ENCODE measurements at places on chromosomes 13 and 19. TPM values are rescaled to one million over a fixed set of nuclear protein-coding genes. Genes with fewer than 3 reads are reported as not detected.

Gene ZNF442
- 0.98 TPM for total RNA-seq

Gene ZNF799
- total RNA-seq = 2.4 TPM

Gene PGLYRP1
- total RNA-seq = not detected

Gene TMEM150B
- not detected for total RNA-seq

Gene DUS3L
- 82.9 TPM for total RNA-seq

Gene PSG11
- not detected for total RNA-seq

Gene ZNF541
- 0.27 TPM for total RNA-seq

Gene CBLC
- total RNA-seq = not detected

Gene LHB
- not detected for total RNA-seq

Gene CEACAM3
- not detected for total RNA-seq

Gene PEG3
- total RNA-seq = 0.49 TPM

Gene CEACAM7
- total RNA-seq = not detected

Gene GNA15
- total RNA-seq = not detected

Gene ZNF135
- 4.3 TPM for total RNA-seq

Gene SYNGR4
- total RNA-seq = not detected

Gene CEACAM16
- not detected for total RNA-seq

Gene KLK3
- not detected for total RNA-seq

Gene ZSWIM9
- 2.7 TPM for total RNA-seq

Gene C19orf67
- 0.27 TPM for total RNA-seq

Gene SOX21
- total RNA-seq = 0.09 TPM

Gene MRPS31
- 25.1 TPM for total RNA-seq

Gene LIM2
- not detected for total RNA-seq

Gene ZNF468
- 15.9 TPM for total RNA-seq

Gene DKKL1
- 0.18 TPM for total RNA-seq

Gene MICU2
- 57.7 TPM for total RNA-seq

Gene SLITRK6
- 0.18 TPM for total RNA-seq

Gene SIAH3
- not detected for total RNA-seq

Gene CYP4F2
- total RNA-seq = not detected

Gene SIGLEC10
- total RNA-seq = not detected

Gene NDUFB7
- 164 TPM for total RNA-seq

Gene CABP5
- total RNA-seq = not detected

Gene PCID2
- total RNA-seq = 55.0 TPM

Gene KIR3DL2
- total RNA-seq = not detected

Gene ANGPTL8
- not detected for total RNA-seq

Gene ZNF99
- total RNA-seq = not detected

Gene MEIS3
- total RNA-seq = 14.5 TPM

Gene ANO8
- 6.1 TPM for total RNA-seq

Gene JSRP1
- 0.27 TPM for total RNA-seq

Gene KCNK6
- total RNA-seq = 3.7 TPM

Gene MTRF1
- total RNA-seq = 4.3 TPM

Gene CERS4
- total RNA-seq = 2.1 TPM

Gene BEST2
- not detected for total RNA-seq

Gene RFPL4A
- not detected for total RNA-seq

Gene BST2
- 48.1 TPM for total RNA-seq

Gene ZNF878
- total RNA-seq = not detected

Gene PSG7
- total RNA-seq = not detected

Gene GDF15
- 27.6 TPM for total RNA-seq

Gene SLC7A1
- 3.8 TPM for total RNA-seq

Gene ZNF490
- 7.4 TPM for total RNA-seq

Gene SRRM5
- total RNA-seq = not detected

Gene TMC4
- 0.27 TPM for total RNA-seq

Gene FPR2
- total RNA-seq = not detected

Gene NTF4
- total RNA-seq = not detected

Gene ZNF829
- 5.2 TPM for total RNA-seq

Data from fibroblast of the aortic adventitia (primary cell).